DMS79 treated with DMSO at 0.1 percent for 48 hours (cell line): ENCODE measurements at places on chromosomes 7 and 10.

DNA sequence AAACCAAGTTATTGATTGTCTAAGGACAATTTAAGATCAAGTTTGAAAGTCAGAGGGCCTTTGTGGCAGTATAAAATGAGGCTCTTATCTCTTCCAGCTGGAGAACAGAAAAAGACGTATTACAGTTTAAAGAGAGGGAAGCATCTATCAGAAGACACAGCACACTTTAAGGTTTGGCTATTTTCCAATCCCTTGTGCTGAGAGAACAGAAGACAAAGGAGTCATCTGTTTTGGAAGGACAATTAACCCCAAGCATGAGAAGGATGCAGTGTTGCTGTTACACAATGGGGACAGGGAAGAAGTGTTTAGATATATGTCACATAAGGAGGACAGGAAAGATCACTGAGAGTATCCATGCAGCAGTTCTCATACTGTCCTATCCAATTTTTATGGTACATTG lies 1224.2 kb upstream of the SORCS1 start:
- DNase-seq, result no peak

DNA sequence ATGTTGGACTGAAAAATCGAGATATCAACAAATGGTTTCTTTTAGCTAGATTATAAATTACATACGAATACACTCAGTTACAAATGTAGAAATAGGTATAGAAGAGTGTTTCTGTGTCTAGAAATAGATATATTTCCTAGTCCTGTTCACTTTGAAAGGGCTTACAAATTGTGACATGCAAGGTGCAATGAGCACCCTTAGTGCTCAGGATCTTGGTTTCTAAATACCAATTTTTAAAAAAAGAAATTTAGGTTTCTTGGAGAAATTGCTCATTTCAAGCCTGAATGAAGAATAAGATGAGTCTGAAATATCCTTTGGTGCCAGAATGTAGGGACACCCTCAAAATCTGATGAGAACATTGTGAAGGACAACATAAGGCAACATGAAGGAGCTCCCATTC lies 306.0 kb downstream of the CRPPA start:
- DNase-seq, result no peak

DNA sequence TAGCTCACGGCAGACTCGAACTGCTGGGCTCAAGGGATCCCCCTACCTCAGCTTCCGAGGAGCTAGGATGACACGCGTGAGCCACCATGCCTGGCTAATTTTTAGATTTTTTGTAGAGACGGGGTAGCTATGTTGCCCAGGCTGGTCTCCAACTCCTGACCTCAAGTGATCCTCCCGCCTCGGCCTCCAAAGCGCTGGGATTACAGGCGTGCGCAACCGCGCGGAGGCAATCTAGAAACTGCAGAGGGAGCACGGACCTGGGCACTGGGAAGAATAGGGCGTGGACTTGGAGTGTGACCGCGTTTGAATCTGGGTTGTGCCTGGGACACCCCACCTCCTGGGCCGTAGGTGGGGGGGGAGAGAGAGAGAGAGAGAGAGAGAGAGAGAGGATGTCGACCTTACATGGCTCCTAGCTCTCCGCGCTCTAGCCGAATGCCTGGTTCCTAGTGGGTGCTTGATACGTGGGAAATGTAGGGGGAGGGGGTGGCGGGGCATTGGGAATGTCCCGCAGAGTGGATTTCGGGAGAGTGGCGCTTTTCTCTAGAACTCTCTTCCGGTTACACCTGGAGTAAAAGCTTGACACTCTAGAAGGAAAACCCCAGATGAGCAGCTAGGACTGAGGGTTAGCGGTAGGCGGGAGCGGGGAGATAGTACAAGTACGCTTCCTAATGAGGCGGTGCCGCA lies 1.2 kb upstream of the MAP3K8 start:
- DNase-seq, result no peak

DNA sequence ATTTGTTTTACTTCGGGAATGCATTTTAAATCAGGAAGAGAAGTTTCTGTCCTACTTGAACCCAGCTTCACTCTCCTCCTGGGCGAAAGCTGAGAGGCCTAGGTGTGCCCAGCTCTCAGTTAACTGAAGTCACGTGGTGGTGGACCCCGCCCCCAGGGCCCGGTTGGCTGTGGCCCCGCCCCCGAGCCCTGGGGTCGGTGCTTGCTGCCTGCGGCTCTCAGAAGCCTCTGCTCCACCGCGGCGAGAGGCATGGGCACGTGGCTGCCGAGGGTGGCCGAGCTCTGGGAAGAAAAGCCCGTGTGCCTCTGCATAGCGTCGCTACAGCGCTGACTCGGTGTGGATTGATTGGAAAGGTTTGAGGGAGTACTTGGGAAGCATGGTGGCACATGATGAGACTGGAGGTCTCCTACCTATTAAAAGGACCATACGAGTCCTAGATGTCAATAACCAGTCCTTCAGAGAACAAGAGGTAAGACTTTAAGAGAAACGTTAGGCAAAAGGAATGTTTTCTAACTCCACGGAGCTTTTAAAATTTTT lies 34.1 kb downstream of the NET1 start:
- peak; percentile 33 for DNase-seq

GRCh38 chr7:157430721-157431120 lies 93.9 kb downstream of the DNAJB6 start:
- no peak for DNase-seq

- DNase-seq, result peak; percentile 34
Observed at GRCh38 chr7:7595451-7595850, 28.8 kb downstream of the MIOS start.

DNA sequence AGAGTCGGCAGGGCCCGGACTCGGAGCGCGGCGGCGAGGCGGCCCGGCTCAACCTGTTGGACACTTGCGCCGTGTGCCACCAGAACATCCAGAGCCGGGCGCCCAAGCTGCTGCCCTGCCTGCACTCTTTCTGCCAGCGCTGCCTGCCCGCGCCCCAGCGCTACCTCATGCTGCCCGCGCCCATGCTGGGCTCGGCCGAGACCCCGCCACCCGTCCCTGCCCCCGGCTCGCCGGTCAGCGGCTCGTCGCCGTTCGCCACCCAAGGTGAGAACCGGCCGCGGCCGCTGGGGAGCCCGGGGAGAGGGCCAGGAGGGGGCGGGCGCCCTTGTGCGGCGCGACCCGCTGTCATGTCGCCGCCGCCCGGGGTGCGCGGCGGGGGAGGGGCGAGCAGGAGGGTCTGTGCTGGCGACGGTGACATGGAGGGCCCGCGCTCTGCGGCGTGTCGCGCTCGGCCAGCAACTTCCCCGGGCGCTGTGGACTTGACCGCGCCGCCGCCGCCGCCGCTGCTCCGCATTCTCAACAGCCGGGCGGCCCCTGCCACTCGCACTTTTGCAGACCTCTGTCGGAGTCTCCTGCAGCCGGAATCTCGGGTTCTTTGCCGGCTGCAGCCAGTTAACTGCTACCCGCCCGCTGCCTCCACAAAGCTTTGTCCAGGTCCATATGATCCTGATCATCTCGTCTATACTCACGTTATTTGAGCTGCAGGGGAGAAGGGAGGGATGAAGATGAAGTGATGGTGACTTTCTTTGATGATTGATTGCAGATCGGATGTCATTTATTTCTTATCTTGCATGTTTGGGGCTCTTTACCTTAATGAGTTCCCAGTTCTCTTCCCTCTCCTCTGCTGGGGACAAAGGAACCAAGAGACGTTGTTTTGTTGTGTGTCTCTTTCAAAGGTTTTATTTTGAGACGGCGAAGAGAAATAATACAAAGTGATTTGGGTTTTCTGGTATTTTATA lies 869 bp downstream of the TRIM24 start:
- DNase-seq, result peak; percentile 35

DNA sequence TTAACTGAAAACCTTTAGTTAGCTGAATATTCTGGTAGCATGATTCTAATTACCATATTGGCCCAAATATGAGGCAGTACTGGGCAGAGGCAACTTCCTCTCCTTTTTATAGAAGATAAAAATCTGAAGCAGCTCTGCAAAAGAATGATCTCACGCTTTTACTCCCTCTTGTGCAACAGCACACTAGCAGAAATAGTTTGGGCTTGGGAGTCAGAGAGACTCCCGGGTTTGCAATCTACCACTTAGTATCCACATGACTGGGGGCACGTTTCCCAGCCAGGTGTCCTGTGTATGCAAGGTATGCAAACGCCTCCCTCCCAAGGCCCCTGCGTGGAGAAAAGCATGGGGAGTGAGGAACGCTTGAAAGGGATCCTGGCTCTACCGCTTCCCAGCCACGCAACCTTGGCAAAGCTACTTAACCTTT lies 47.2 kb upstream of the RHEB start:
- DNase-seq, result no peak

GRCh38 chr10:77236700-77237099 lies 400.9 kb downstream of the KCNMA1 start:
- DNase-seq, result no peak

DNA sequence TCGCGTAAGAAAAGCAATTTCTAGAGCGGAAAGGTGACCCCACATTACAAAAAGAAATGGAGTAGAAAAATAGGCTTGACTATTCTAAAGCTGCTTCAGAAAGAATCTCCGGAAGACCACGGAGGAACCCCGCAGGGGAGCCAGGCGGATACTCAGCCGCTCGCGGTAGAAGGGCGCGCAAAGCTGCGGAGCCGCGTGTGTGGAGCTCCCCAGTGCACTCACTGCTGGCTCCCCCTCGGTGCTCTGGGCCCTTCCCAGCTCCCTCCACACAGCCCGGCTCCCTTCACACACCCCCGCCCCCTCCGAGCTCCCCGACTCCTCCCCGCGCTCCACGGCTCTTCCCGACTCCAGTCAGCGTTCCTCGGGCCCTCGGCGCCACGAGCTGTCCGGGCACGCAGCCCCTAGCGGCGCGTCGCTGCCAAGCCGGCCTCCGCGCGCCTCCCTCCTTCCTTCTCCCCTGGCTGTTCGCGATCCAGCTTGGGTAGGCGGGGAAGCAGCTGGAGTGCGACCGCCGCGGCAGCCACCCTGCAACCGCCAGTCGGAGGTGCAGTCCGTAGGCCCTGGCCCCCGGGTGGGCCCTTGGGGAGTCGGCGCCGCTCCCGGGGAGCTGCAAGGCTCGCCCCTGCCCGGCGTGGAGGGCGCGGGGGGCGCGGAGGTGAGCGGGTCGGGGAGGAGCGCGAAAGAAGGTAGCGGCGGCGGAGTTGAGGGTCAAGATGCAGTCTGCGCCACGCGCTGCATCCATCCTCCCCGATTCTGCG lies at the start of gene STEAP2:
Gene STEAP2 (plus strand): TSS at position 350 of the 758 bp plus-strand sequence. CDS start 13,343 bp downstream, outside the sequence.
- DNase-seq, result peak; percentile 60

DNA sequence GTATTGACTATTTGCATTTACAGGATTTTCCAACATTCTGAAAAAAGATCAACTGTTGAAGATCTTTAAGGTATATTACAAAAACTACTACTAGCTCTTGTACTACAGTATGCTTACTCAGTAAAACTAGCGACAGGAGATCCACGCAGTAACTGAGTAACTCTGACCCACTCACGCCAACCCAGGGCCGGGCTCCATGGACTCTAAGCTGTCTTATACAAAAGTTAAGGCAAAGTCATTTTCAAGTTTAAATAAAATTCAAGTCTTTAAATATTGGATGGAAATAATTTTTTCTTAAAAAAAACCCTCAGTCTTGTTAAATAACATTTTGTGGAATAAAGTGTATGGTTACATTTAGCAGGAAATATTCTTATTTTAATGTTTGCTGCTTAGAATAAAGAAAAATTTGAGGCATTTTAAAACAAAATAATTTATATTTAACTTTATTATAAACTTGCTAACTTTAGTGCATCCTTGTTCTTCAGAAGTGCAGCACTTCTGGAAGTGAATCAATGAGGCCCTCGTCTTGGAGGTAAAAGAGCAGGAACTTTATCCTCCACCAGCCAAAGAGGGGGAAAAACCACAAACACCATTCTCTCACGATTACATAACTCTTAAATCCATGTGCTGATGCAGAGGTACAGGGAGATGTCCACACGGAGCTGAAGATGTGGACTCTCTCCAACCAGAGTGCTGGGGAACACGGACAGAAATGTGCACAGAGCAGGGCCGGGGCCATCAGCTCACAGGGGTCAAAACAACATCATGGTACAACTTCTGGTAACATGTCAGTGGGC lies 119.9 kb downstream of the LARP4B start:
- no peak for DNase-seq

GRCh38 chr10:99557044-99557443 lies 24.3 kb downstream of the NKX2-3 start:
- DNase-seq, result no peak

DNA sequence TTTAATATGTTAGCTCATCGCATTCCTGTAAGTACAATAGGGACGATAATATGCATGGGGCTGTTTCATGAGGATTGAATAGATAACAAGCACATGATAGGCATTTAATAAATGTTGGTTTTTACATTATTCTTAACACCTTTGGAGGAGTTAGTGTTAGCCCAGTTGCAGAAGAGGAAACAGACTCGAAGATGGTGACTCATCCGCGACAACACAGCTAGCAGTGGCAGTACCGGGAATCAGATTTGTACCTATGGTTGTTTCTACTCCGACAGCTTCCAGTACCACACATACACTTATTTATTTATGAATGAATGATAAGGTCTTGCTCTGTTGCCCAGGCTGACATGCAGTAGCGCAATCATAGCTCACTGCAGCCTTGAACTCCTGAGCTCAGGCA lies 2.9 kb downstream of the LRMDA start:
- DNase-seq, result no peak

- DNase-seq, result no peak
Observed at GRCh38 chr7:108079648-108080591, 50.2 kb downstream of the LAMB4 start.

GRCh38 chr7:64581391-64581790 lies 18.5 kb upstream of the ZNF680 start:
- no peak for DNase-seq

- no peak for DNase-seq
Observed at GRCh38 chr7:157586426-157586955, 249.7 kb downstream of the DNAJB6 start.

GRCh38 chr10:91007655-91008054 lies 86.8 kb upstream of the ANKRD1 start:
- no peak for DNase-seq
